ENCODE measurements at places on chromosomes 3 and 15.

- H3K36me3 ChIP-seq: no peaks in the 10 kb centered on the region
- no peaks in the 10 kb centered on the region for H3K27me3 ChIP-seq
- no peak for DNase-seq
- no peaks in the 10 kb centered on the region for H3K4me1 ChIP-seq
- no peak overlapping the region for H3K27ac ChIP-seq
These were observed 36.6 kb upstream of the ZPLD1 start for GRCh38 chr3:102398176-102398575.

- DNase-seq: no peak
- H3K36me3 ChIP-seq: peaks cover 21% of the 10 kb centered on the region
- H3K4me3 ChIP-seq: no peak overlapping the region
- H3K4me1 ChIP-seq: no peaks in the 10 kb centered on the region
- no peaks in the 10 kb centered on the region for H3K27me3 ChIP-seq
These were observed 37.3 kb downstream of the UBE3A start for GRCh38 chr15:25401501-25401900.

DNA sequence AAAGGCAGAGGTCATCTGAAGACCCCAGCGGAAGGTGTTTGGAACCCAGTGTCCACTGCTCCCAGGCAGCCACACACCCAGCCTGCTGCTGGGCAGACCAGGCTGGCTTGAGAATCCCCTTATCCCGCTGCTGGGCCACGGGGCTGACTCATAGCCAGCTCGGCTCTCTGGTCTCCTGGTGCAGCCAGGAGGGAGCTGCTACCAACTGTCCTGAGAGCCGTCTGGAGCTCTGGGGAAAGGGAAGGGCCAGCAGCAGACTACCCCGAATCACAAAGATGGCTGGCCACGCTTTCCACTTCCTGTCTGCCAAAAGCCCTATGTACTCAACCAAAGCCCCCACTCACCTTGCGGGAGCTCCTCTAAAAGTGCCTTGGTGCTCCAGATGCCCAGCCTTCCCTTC, 38.3 kb downstream of the WHAMM start:
- no peaks in the 10 kb centered on the region for H3K36me3 ChIP-seq
- DNase-seq: no peak
- no peak overlapping the region for H3K4me3 ChIP-seq
- H3K27me3 ChIP-seq: no peaks in the 10 kb centered on the region

GRCh38 chr3:71203727-71204488, 379.6 kb downstream of the FOXP1 start:
- H3K27me3 ChIP-seq: no peaks in the 10 kb centered on the region
- no peaks in the 10 kb centered on the region for H3K36me3 ChIP-seq
- no peak for DNase-seq

- no peaks in the 10 kb centered on the region for H3K4me1 ChIP-seq
- no peak overlapping the region for H3K27ac ChIP-seq
- no peak for DNase-seq
- no peaks in the 10 kb centered on the region for H3K27me3 ChIP-seq
These were observed 101.9 kb upstream of the CACNA2D3 start for GRCh38 chr3:54020436-54020835.

- no peaks in the 10 kb centered on the region for H3K27me3 ChIP-seq
- no peaks in the 10 kb centered on the region for H3K36me3 ChIP-seq
These were observed 302.6 kb upstream of the TBL1XR1 start for GRCh38 chr3:177499779-177500423.

GRCh38 chr3:71063773-71064290, 519.7 kb downstream of the FOXP1 start:
- peaks cover 51% of the 10 kb centered on the region for H3K4me1 ChIP-seq
- H3K27me3 ChIP-seq: no peaks in the 10 kb centered on the region
- no peaks in the 10 kb centered on the region for H3K36me3 ChIP-seq
- peak overlapping the region; percentile 72 for H3K4me3 ChIP-seq
- no peak for DNase-seq
